ENCODE measurements at places on chromosomes 5 and 9.

- DNase-seq, result no peak
These were observed 321.3 kb downstream of the EPB41L4A start for GRCh38 chr5:112097768-112098167.

GRCh38 chr5:588406-588995 lies 23.6 kb upstream of the CEP72 start:
- no peak for DNase-seq

DNA sequence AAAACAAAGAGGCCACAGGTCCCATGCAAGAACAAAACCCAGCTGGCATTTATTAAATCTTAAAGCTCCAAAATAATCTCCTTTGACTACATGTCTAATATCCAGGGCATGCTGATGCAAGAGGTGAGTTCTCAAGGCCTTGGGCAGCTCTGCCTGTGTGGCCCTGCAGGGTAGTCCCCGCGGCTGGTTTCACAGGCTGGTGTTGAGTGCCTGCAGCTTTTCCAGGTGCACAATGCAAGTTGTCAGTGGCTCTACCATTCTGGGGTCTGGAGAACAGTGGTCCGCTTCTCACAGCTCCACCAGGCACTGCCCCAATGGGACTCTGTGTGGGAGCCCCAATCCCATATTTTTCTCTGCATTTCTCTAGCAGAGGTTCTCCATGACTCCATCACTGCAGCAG lies 54.4 kb upstream of the HCN1 start:
- DNase-seq, result no peak

GRCh38 chr9:114445616-114446015 lies 57.8 kb upstream of the AKNA start:
- DNase-seq, result no peak

- DNase-seq, result no peak
These were observed 546.3 kb downstream of the CTNND2 start for GRCh38 chr5:11357928-11358327.

- no peak for DNase-seq
These were observed 6.2 kb upstream of the SHB start for GRCh38 chr9:38075272-38075671.

GRCh38 chr9:90176901-90177300 lies 465.7 kb downstream of the DIRAS2 start:
- no peak for DNase-seq

GRCh38 chr5:53568871-53569270 lies 8.4 kb downstream of the NDUFS4 start:
- no peak for DNase-seq

GRCh38 chr9:38088006-38088925 lies 19.2 kb upstream of the SHB start:
- peak; percentile 44 for DNase-seq

DNA sequence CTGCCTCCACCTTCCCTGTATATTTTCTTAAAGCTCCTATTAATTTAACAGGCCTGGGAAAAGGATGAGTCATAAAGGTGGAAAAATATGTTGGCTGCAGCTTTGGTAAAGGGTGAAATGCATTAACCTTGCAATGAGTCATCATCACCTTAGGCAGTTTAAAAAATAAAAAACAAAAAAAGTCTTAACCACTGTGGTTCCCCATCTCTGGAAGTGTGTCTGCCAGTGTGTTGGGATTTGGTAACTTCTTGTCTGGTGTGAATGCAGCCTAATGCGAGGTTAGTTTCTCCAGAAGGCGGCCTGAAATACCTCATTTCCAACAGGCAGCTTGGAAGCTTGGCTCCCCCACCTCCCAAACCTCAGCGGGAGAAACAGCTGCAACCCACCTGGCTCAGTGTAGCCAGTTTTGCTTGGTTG lies 265.3 kb upstream of the GAS1 start:
- no peak for DNase-seq

DNA sequence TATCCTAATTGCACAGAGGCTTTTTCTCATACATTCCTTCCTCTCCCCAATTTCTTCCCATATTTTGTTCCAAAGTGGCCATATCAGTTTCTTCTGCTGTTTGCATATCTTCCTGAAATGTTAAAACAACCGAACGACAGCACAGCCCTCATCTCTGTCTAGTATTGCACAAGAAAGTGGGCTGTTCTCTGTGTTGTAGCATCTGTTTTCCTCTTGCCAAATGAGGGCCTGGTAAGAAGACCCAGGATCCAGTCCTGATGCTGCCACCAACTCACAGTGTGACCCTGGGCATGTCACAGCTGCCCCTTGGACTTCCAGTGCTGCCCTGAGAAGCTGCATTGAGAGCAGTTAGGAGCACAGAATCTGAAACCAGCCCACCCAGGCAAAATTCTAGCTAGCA lies 4.1 kb downstream of the SLC31A2 start:
- DNase-seq, result no peak

DNA sequence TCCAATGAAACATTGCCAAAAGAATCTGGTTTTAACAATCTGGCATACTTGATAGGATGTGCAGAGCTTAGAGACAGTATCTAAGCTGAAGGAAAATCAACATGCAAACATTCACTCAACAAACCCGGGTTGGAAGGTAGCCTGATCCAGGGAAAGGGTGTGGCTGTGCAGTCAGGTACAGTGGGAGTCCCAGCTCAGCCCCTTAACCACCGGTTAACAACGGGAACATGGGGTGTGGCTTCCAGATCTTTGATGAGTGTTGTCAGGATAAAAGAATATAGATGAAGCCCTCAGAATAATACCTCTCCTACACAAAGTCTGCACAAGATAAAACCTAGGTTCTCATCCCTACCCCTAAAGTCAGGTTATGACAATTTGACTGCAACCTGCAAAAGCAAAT lies 127.3 kb downstream of the CDK5RAP2 start:
- no peak for DNase-seq

DNA sequence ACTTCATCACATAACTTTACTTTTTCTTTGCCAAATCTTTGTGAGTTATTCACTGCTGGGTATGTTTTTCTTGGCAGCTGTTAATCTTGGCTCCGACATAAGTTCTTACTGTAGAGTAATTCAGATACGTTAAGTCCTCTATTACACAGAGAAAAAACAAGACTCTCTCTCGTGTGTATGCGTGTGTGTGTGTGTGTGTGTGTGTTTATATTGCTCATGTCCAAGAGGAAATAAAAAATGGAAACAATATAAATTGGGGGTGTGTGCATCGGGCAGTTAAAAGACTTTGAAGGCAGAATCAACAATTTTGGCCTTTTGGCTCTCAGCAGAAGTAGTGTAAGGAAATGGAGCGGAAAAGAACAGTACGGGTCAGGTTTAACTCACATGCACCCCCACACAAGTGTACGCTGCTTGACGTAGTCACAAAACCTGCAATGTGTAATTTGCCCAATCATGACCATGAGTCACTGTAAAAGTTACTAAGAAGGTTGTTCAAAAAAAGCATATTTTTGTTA lies 67.2 kb upstream of the IFNE start:
- DNase-seq, result no peak
